OCI-LY7 (cell line): ENCODE measurements at places on chromosomes 5 and 9. TPM values are rescaled to one million over a fixed set of nuclear protein-coding genes. Genes with fewer than 3 reads are reported as not detected.

- DNase-seq, result no peak
These were observed 50.9 kb downstream of the ACTBL2 start for GRCh38 chr5:57431759-57432158.

DNA sequence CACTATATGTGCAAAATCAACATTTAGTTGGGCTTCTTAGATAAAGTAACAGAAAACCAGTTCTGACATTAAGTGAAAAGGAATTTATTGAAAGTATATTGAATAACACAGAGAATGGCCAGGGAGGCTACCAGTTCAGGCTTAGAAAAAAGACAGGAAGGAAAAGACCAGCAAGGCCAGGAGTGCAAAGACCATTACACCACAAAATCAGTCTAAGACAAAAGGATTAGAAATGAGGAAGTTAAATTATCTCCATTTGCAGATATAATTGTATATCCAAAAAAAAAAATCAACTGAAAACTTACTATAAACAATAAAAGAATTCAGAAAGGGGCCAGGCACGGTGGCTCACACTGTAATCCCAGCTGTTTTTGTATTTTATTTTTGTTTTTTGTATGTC lies 4.8 kb upstream of the TEX10 start:
- DNase-seq, result peak; percentile 8

DNA sequence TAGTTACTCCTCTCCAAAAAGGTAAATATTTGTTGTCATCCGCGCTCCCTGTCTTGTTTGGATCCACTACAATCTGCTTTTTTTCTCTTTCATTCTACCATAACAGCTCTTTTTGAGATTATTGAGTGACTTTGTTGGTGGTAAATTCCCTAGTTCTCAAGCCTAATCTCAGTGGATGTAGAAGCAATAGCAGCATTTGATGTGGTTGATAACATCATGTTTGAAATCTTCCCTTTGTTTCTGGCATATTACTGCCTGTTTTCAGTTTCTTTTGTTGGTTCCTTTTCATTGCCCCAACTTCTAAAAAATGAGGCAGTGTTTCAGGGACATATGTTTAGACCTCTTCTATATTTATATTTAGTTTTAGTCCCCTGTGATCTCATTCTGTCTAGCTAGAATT lies 8.9 kb downstream of the CDC42SE2 start:
- DNase-seq, result no peak

GRCh38 chr9:5515261-5515650 lies 4.9 kb downstream of the PDCD1LG2 start:
- no peak for DNase-seq

DNA sequence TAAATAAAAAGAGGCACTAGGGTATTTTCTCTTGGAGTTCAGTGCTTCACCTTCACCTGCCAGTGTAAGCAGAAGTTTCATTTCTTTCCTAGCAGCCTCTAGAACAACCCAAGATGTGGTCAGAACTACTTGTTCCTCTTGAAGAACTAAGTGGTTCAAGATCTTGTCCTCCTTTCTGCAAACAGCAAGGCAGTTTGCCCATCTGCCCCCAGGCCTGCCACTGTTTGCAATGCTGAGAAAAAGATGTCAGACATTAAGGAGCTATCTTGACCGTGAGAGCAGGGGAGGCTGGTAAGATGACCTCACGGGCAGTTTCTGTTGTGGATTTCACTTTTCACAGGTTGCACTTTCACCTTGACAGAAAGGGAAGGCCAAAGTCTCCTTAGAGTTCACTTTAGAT lies 52.0 kb upstream of the KLF4 start:
- DNase-seq, result no peak

DNA sequence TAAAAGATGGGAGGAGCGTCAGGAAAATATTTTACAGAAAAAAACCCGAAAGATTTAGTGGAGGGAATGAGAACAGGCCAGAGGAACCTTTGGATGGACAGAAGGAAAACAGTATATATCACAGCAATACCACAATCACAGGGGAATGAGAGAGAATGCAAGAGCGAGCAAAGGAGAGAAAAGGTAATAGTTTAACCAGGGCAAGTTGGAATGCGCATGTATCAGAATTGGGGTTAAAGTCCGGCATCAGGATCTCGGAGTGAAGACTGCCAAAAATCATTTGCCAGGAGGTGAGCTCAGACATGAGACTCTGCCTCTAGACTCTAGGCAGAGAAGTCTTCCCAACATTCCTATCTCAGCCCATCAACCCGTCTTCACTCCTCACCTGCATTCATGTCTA lies 36.8 kb downstream of the PCDHGC5 start:
- no peak for DNase-seq

GRCh38 chr5:42600441-42600840 lies 156.2 kb upstream of the CCDC152 start:
- no peak for DNase-seq

DNA sequence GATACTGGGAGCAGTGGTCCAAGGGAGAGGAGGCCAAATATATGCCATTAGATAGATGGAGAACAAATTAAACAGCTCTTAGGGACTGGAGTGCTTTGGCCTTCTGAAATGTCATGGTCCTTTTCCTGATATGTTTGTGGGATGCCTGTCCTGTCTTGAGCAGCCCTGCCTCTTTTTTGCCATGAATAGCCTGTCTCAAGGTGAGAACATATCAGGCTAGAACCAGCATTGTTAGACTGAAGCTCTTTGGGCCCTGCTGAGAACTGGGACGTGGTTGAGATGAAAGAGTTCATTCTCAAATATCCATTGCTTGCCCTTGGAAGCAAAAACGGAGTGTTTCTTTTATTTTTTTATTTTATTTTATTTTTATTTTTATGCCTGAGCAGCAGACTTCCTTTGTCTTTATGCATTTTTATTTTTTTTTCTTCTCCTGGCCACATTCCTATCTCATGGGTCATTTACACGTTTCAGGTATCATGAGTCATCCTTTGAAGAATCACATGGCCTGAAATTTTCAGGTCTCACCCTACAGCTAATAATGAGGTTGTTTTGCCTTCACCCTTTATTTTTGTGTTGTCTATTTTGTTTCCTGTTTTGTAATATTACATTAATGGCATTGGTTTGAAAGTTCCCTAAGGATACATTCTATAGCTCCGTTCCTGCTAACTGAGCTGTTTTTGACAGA lies 371.4 kb downstream of the PSAT1 start:
- DNase-seq, result no peak

DNA sequence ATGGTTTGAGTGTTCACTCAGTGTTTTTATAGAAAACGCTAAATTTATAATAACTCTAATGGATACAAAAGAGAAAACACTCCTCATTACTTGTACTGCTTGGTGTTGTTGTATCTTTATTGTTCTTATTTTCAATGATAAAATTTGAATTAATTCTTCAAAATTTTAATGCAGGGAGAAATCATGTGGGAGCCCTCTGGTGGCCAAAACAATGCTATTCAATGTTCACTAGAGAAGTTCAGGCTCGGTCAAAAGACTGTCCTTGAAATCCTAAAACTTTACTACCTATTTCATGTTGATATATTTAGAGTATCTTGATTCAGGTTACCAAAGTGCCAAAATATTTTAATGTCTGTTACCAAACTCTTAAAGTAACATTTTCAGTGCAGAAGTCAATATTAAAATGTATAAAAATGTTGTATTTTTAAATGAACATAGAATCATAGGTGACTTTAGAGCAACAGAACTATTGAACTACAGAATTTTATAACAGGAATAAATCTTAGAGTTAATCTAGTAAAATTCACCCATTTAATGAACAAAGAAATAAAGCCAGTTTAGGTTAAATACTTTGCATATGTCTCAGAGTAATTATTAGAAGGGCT lies 1259.8 kb downstream of the PTPRD start:
- DNase-seq, result peak; percentile 4

DNA sequence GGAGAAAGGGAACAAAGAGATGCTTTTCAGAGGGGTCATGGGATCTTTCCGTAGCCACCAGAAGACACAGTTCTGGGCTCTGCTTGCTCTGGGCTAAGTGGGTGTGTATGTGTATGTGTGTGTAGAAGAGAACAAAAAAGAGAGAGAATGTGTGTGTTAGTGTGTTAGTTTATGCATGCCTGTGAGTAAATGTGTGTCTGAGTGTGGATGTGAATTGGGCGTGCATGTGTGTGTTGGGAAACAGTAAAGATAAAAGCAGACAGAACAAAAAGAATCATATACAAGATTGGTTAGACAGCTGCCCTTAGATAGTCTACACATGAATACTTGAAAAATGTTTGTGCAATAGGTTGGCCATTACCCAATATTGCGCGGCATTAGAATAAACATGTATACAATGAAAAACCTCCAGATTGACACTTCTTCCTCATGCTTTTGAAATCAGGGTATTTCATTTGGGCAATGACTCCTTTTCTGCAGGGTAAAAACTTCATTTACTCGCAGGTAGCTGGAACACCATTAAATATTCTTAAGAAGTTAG lies 36.5 kb upstream of the HSPA9 start:
- no peak for DNase-seq

GRCh38 chr9:123775289-123776284 lies 154.3 kb downstream of the DENND1A start:
- DNase-seq, result no peak

- DNase-seq, result no peak
These were observed 6.2 kb downstream of the ARSI start for GRCh38 chr5:150296496-150296895.

GRCh38 chr5:64807520-64807919 lies 38.8 kb downstream of the CWC27 start:
- no peak for DNase-seq

DNA sequence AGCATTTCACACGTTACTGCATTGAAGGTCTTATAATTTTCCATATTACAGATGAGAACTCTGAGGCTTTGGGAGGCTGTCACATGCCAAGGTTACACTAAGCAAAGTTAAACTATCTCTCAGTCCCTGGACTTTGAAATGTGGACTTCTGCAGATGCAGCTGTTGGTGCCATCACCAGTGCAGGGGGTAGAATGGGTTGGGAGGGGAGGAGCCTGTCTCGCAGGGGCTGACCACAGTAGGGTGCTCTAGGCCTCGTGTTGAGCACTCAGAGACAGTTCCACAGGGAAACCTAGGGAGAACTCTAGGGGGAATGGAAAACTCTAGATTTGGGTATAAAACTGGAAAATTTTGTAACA lies 220.9 kb downstream of the MAPKAP1 start:
- no peak for DNase-seq

DNA sequence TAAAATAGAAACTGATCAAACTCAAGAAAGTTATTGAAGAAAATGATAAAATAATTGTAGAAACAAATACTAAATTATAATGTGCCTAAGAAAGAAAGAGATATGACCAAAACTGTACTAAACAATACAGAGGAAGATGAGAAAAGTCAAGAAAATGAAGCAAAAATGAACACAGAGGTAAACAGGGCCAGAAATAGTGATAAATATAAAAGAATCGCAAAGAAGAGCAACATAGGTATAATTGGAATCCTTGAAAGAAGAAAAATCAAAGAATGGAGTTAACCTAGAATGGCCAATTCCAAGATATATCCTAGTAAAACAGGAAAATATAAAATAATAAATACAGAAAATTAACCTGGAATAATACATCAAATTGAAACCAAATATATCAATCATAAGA lies 69.6 kb downstream of the CSF2 start:
- no peak for DNase-seq

- DNase-seq, result no peak
These were observed 333.3 kb downstream of the SEMA5A start for GRCh38 chr5:9212605-9213004.

DNA sequence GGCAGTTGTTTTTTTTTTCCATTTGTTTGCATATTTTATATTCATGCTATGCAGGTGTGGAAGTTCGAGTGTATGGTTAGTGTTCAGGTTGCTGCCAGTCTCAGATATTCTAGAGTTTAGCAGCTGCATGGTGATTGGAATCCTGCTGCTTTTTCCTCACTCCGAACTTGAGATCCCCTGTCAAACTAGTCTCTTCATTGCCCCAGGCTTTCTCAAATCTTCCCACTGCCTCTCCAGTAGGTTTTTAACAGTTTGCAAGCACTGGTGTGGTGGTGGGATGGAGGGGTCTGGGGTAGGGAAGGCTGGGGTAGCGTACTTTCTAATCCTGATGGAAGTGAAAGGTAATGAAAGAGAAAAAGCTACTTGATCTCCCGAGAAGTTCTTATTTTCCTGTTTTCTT lies 112.9 kb downstream of the CHSY3 start:
- DNase-seq, result no peak

DNA sequence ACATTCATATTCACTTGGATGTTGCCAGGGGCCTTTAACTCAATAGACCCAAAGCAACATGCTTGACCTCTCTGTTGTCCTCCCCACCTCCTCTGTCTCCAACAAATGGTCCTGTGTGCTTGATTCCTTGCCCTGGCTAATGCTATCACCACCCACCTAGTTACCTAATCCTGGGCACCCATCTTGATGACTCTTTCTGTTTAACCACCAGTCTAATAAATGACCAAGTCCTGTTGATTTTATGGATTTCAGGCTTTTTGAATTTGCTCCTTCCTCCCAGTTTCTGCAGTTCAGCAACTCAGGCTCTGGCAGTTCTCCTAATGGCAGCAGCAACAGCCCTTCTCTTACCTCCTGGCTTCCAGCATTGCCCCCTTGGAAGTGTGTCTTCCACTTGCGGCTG lies 246.3 kb upstream of the KLF4 start:
- no peak for DNase-seq

- DNase-seq, result no peak
These were observed 13.5 kb downstream of the ZFP37 start for GRCh38 chr9:113042884-113043657.

DNA sequence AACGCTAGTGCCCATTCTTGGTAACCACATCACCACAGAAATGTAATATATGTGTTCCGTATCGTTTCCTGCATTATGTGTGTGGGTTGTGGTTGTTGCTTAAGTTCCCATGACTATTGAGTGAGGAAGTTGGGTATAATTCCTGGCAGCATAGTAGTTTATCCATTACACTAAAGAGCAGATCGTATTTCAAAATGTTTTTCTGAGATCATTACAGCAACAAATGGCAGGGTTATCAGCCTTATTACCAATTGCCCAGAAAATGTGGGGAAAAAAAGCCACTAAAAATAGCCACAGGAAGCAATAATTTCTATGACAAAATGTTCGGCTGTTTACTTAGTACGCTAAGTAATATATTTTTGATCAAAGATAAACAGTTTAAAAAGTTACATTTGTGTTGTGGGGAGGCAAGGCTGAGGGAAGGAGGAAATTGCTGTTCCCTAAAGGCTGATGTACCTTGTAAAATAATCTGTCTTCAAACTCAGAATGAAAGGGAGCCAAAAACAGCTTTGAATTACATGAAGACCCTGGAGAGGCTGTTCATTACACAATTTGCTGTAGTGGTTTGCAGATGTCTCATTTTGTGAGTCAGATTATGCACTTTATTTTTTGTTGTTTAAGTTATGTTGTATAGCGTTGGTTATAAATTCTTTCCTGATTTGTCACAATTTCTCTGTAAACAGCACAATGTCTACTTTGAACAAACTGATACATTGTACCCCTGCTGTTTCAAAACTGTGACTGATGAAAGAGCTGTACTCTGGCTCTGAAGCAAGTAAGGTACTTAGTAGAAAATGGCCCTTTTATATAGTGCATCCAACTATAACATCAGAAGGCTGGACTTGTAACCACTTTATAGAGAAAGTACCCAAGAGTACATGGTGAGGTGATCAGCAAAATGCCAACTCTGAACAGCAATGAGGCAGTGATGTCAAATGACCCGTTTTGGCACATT lies 1028.5 kb downstream of the NR2F1-AS1 start:
- no peak for DNase-seq

Gene ARL14EPL
- total RNA-seq, result not detected in 2 replicates

Gene TNFSF8
- 50.3 and 53.1 TPM in 2 replicates for total RNA-seq

Gene GM2A
- 52.9 and 64.5 TPM in 2 replicates for total RNA-seq

Gene FOXD4L5
- total RNA-seq, result 0.93 and 1.5 TPM in 2 replicates

Gene GLDC
- not detected in 2 replicates for total RNA-seq

Gene EQTN
- not detected in 2 replicates for total RNA-seq

Gene C9orf153
- 0.27 and 0.31 TPM in 2 replicates for total RNA-seq

Gene ENG
- not detected in 2 replicates for total RNA-seq

Gene ADAMTSL1
- not detected in 2 replicates for total RNA-seq

Gene KCNIP1
- not detected in 2 replicates for total RNA-seq

Gene RLN1
- 2.3 and 2.6 TPM in 2 replicates for total RNA-seq

Gene FBP1
- total RNA-seq, result 63.9 and 94.1 TPM in 2 replicates

Gene PCDHGC4
- 6.4 and 7.0 TPM in 2 replicates for total RNA-seq

Gene IRX2
- total RNA-seq, result not detected in 2 replicates
